Globus pallidus (tissue), 1 donor: ENCODE measurements at places on chromosomes 4 and X.

DNA sequence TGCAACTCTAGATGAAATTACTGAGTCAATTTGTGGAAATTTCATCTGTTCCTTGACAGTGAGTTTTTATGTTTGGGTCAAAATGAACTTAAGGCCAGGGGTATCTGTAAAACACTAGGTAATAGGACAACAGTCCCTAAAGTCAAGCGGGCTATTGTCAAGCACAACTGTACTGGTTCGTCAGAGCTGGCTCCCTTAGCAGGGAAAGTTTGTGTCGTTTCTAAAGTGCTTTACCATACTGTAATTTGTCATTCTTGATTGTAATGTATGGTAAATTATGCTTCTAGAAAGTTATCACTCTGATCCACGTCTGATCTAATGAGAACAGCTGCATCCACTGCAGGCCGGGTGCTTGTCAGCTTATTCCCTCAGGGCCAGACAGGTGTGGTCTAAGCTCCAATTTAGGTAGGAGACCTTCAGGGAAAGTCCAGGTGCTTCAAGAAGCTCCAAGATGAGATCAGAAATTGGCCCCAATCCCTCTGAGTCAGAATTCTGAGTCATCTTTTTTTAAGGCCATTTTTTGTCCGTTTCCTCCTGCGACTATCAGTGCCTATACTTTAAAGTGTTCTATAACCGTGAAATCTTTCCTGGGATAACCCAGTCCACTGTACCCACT lies 92.2 kb downstream of the PALLD start:
- DNase-seq: no peak

GRCh38 chrX:45524805-45525204 lies 324.1 kb upstream of the DIPK2B start:
- DNase-seq: no peak

- DNase-seq: no peak
These were observed 22.2 kb downstream of the SATL1 start for GRCh38 chrX:85221361-85221760.

- no peak for DNase-seq
These were observed 4.0 kb downstream of the C4orf46 start for GRCh38 chr4:158667651-158668198.

GRCh38 chrX:152520653-152521052 lies 69.5 kb upstream of the GABRA3 start:
- DNase-seq: no peak

- no peak for DNase-seq
These were observed 372.9 kb downstream of the NKX6-1 start for GRCh38 chr4:84126061-84126787.

GRCh38 chr4:1767061-1767769 lies 25.9 kb upstream of the FGFR3 start:
- DNase-seq: no peak

- no peak for DNase-seq
These were observed 23.1 kb downstream of the SETD7 start for GRCh38 chr4:139532947-139533346.

- no peak for DNase-seq
These were observed 90.3 kb upstream of the GK2 start for GRCh38 chr4:79498282-79498681.

DNA sequence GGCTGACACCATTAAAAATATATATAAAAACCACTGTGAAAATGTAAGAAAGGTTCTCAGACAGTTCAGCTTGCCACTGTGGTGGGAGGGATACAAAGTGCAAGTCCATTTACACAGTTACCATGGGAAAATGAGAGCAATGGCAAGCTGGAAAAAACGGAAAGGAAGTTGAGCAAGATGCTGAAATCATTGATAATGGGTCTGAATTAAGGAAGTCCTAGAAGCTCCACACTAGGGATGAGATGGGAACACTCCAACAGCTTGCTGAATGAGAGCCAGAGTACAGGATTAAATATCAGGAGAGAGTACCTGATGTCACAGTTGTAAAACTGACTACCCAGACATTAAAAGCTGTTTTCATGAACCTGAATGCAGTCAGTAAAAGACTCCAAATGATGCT lies 218.6 kb downstream of the PRDM5 start:
- no peak for DNase-seq

- DNase-seq: no peak
These were observed 18.9 kb upstream of the DUSP9 start for GRCh38 chrX:153628129-153628528.

GRCh38 chr4:40570348-40571077 lies 59.2 kb downstream of the RBM47 start:
- no peak for DNase-seq

DNA sequence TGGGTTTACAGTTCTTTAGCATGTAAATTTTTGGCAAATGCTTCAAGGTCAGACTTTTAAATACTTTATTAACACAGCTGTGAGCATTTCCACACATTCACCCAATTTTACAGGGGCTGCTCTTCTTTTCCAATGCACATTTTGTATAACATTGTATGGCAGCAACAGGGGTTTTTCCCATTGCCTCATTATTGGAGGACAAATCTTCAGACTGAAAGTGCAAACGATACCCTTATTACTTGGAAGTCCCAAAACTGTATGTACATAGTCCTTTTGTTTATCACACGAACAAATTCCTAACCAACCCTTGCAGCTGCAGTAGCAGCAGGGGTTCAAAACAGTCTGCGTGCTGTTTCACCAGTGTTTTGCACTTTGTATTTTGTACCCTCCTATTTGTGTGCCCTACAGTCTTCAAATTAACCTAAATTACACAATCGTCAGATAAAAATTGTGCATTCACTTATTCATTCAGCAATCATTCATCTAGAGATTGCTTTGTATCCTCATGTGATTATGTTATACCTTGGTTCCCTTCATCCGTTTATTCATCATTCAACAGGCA lies 330.7 kb upstream of the RASGEF1B start:
- DNase-seq: no peak

GRCh38 chr4:132026166-132026565 lies 1122.9 kb upstream of the PCDH10 start:
- no peak for DNase-seq

- DNase-seq: no peak
These were observed 39.8 kb upstream of the ATOH1 start for GRCh38 chr4:93788712-93789111.

DNA sequence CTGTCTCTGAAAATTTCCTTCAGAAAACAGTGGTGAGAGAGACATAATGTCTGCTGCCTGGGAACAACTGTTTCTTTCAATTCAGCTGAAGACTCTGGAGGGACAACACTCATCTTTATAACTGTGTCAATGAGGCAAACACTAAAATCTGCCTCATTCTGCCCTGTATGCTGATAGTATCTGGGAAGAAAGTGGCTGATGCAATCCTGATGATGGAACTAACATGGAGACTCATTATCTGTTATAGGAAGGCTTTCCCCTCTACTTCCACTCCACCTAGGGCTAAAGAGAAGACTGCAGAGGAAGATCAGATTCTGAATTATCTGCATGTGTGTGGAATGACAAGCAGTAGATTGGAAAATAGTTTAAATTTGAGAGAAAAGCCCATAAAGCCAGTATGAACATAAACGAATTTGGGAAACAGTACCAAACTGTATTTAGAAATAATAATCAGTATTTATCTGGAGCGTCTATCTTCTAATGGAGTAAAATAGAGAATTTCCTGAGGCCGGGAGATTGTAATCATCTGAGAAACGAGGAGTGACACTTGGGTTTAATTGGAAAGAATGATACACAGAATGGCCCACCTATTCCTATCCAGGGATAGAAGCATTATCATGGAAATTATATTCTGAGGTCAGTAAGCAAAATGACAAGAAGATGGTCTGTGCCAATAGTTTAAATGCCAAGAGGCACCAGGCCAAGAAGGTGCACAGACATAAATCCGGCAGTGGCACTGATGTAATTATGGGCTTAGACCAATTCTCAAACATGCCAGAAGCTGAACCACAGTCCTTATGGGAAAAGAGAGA lies 85.4 kb downstream of the SHISA3 start:
- peak; percentile 18 for DNase-seq

- no peak for DNase-seq
These were observed 45.2 kb downstream of the STARD8 start for GRCh38 chrX:68692651-68693050.
